Naive thymus-derived CD8-positive, alpha-beta T cell (primary cell): ENCODE measurements at places on chromosomes 16 and 17. TPM values are rescaled to one million over a fixed set of nuclear protein-coding genes. Genes with fewer than 3 reads are reported as not detected.

- H3K36me3 ChIP-seq, result no peaks in the 10 kb centered on the region
- peak within 1 kb of the TSS; percentile 84 for H3K4me3 ChIP-seq
- no peak within 1 kb of the TSS for H3K27ac ChIP-seq
- DNase-seq, result peak; percentile 71
Observed at GRCh38 chr17:7294614-7295153, at the start of gene YBX2. Gene YBX2 (minus strand): TSS chr17:7294639. CDS start chr17:7294500, 139 bp downstream.

- no peaks in the 10 kb centered on the region for H3K36me3 ChIP-seq
- H3K27me3 ChIP-seq, result no peaks in the 10 kb centered on the region
- H3K4me3 ChIP-seq, result no peak overlapping the region
- peak; percentile 28 for DNase-seq
- H3K4me1 ChIP-seq, result peaks cover 18% of the 10 kb centered on the region
- H3K27ac ChIP-seq, result no peak overlapping the region
Observed at GRCh38 chr16:53822936-53823529, 119.1 kb downstream of the FTO start.

The IGF2BP1 gene
- not detected for polyA plus RNA-seq

GRCh38 chr17:17487998-17488397, 8.2 kb downstream of the RASD1 start:
- peak overlapping the region; percentile 71 for H3K27ac ChIP-seq
- H3K4me1 ChIP-seq, result peaks cover 26% of the 10 kb centered on the region
- DNase-seq, result no peak

The CRISPLD2 gene
- 0.24 TPM for polyA plus RNA-seq

GRCh38 chr17:47776330-47777197, 43.5 kb downstream of the TBX21 start:
- peaks cover 10% of the 10 kb centered on the region for H3K36me3 ChIP-seq
- peak; percentile 15 for DNase-seq
- no peak overlapping the region for H3K27ac ChIP-seq

GRCh38 chr17:8154608-8155155, 2.5 kb upstream of the PER1 start:
- H3K27ac ChIP-seq, result no peak overlapping the region
- no peak for DNase-seq
- H3K27me3 ChIP-seq, result no peaks in the 10 kb centered on the region
- H3K36me3 ChIP-seq, result peaks cover 4% of the 10 kb centered on the region

DNA sequence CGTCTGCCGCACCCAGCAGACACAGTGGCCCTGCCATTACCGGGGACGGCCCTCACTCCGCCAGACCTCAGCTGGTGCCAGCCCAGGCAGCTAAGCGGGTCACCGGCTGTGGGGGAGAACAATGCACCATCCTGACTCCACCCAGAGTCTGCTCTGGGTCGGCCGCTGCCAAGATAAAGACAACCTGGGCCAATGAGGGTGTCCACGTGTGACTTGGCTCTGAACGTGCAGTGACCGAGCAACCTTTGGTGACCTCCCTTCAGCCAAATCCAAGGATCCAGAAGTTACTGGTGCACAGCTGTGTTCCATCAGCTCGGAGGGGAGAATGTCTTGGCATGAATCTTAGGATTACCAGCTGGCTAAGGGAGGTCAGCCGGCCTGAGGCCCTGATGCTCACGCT, 155.9 kb downstream of the NTN1 start:
- H3K27me3 ChIP-seq, result no peaks in the 10 kb centered on the region
- H3K36me3 ChIP-seq, result no peaks in the 10 kb centered on the region
- no peak overlapping the region for H3K4me3 ChIP-seq
- no peaks in the 10 kb centered on the region for H3K4me1 ChIP-seq

The SMIM22 gene
- polyA plus RNA-seq, result not detected

The TK2 gene
- polyA plus RNA-seq, result 2.5 TPM

The CCL8 gene
- not detected for polyA plus RNA-seq

GRCh38 chr16:55506083-55506482, 2.8 kb upstream of the LPCAT2 start:
- no peak for DNase-seq
- H3K36me3 ChIP-seq, result peaks cover 6% of the 10 kb centered on the region
- H3K27me3 ChIP-seq, result peaks cover 34% of the 10 kb centered on the region
- no peak overlapping the region for H3K27ac ChIP-seq
- H3K4me1 ChIP-seq, result peaks cover 9% of the 10 kb centered on the region

DNA sequence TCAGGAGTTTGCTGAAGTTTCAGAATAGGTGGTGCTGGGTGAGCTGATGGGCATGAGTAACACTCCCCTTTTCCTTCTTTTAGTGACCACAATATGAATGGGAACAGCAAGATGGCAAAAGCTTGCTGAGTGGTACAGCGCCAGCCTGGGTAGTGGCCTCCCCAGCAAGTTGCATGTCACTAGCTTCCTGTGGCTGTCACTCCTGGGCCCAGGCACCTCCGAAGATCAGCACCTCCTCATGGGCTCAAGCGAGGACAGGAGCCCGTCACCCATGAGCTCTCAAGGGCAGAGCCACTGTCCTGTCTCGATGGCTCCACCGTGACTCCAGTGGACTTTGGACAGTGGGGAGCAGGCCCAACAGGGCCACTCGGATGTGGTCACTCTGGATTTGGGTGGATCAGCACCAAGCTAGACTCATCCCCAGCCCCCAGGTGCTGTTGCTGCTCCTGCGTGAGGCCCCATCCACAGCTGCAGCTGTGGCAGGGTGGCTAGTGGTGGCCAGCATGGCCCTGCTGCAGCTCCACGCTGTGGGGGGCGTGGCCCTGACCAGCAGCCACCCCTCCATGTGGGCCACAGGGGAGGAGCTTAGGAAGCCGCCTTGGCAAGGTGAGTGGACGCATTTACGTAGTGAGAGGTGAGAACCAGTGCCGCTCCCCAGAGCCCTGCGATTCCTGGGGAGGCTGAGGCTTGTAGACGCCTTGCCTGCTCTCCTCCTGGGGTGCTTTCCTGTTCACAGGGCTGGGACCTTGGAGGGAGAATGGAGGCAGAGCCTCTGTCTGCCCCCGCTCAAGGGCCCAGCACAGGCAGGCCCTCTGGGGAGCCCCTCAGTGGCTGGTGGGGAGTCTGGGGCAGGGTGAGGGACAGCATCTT, 13.6 kb upstream of the DNASE1 start:
- H3K27ac ChIP-seq, result no peak overlapping the region
- H3K36me3 ChIP-seq, result peaks cover 5% of the 10 kb centered on the region
- H3K4me3 ChIP-seq, result no peak overlapping the region
- DNase-seq, result no peak
- no peaks in the 10 kb centered on the region for H3K27me3 ChIP-seq

The KRTAP4-12 gene
- not detected for polyA plus RNA-seq

DNA sequence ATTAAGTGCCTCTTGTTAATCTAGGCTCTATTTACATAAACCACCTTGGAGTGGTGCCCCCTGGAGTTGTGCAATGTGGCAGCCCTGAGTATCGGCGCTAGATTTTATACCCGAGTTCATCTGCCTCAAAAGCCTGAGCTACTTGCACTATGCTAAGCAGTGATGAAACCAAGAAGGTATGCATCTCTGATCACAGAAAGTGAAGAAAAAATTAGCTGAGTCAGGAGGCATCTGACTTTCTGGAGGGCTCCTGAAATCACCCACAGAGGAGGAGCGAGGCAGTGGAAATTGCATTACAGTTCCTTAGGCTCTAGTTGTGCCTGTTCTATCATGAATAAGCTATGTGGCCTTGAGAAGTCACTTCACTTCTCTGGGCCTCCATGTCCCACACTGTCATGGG, 80.3 kb upstream of the PSMD7 start:
- H3K27me3 ChIP-seq, result peaks cover 6% of the 10 kb centered on the region
- H3K36me3 ChIP-seq, result no peaks in the 10 kb centered on the region
- no peak for DNase-seq
- no peaks in the 10 kb centered on the region for H3K4me1 ChIP-seq

- no peaks in the 10 kb centered on the region for H3K27me3 ChIP-seq
- H3K27ac ChIP-seq, result peak overlapping the region; percentile 6
- DNase-seq, result no peak
Observed at GRCh38 chr16:70576431-70577255, 53.0 kb downstream of the SF3B3 start.

GRCh38 chr16:49467540-49468372, 94.2 kb downstream of the C16orf78 start:
- H3K27ac ChIP-seq, result no peak overlapping the region
- H3K36me3 ChIP-seq, result no peaks in the 10 kb centered on the region
- no peak overlapping the region for H3K4me3 ChIP-seq
- H3K27me3 ChIP-seq, result peaks cover 2% of the 10 kb centered on the region

The BAIAP3 gene
- polyA plus RNA-seq, result 1.5 TPM

The SSH2 gene
- 32.6 TPM for polyA plus RNA-seq

GRCh38 chr16:22787466-22788192, 26.3 kb upstream of the HS3ST2 start:
- H3K27me3 ChIP-seq, result peaks cover 7% of the 10 kb centered on the region
- H3K4me1 ChIP-seq, result peaks cover 5% of the 10 kb centered on the region
- H3K27ac ChIP-seq, result no peak overlapping the region
- no peak overlapping the region for H3K4me3 ChIP-seq
- no peak for DNase-seq
- no peaks in the 10 kb centered on the region for H3K36me3 ChIP-seq

DNA sequence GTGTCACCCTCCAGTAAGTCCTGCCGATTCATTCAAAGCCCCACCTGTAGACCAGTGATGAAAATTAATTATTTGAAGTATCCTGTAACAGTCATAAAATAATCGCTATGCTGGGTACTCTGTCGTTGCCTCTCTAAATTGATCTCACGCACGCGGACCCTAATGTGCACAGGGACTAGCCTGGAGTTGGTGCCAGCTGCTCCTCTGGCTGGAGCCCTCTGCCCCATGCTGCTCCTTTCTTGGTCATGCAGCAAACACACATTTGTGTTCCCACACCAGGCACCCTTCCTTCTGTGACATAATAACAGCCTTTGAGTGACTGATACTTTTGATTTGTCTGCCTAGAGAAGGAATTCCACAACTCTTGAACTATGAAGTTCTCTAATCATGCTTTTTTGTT, 16.0 kb downstream of the RAB11FIP3 start:
- H3K27me3 ChIP-seq, result no peaks in the 10 kb centered on the region
- H3K4me1 ChIP-seq, result peaks cover 3% of the 10 kb centered on the region
- H3K4me3 ChIP-seq, result no peak overlapping the region
- DNase-seq, result no peak
- no peaks in the 10 kb centered on the region for H3K36me3 ChIP-seq

The TBC1D3C gene
- not detected for polyA plus RNA-seq

DNA sequence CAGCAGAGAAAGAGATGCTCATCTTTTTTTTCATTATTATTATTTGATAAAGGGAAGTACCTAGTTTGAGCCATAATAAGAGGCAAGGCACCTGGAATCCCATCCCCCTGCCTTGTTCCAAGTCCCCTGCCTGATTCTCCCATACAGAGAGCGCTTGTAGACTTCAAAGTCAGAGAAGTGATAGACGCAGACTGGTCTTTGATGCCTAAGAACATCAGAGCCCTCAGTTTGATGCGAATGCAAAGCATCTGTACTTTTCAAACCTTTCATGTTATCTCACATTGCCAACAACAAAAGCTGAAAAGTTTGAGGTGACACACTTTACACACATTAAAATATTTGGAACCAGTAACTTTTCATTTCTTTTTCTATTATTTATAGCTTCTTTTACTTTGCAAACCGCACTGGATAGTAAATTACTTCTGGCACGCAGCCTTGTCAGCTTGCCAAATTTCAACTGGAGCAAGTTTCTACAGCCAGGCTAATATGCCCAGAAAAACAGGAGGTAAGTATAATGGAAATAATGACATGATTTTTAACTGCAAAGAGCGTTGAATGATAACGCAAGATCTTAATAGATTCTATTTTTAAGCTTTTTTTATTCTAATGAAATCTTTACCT, 5.9 kb upstream of the UTP6 start:
- no peak overlapping the region for H3K4me3 ChIP-seq
- peaks cover 6% of the 10 kb centered on the region for H3K4me1 ChIP-seq
- no peaks in the 10 kb centered on the region for H3K36me3 ChIP-seq
- no peak overlapping the region for H3K27ac ChIP-seq
- DNase-seq, result no peak
- H3K27me3 ChIP-seq, result peaks cover 8% of the 10 kb centered on the region

The TTC19 gene
- polyA plus RNA-seq, result 39.6 TPM

DNA sequence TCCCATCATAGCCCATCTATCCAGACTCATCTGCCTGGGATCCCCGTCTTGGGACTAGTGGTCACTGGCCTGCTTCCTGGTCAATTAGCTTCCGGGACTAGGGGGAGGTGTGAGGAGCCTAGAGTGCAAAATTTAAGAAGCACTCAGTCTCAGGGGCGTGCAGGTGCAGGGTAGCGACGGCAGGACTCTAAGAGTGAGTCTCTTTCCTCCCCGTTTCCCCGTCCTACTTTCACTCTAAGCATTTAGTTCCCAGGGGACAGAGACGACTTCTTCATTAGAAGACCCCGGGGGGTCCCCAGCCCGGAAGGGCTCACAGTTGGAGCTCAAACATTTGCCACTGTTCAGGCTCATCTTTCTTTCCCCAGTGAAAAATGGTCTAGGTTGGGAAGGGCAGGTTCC, 677 bp upstream of the ZNHIT3 start:
- H3K4me3 ChIP-seq, result peak overlapping the region; percentile 99
- no peak for DNase-seq
- H3K36me3 ChIP-seq, result peaks cover 4% of the 10 kb centered on the region
- peaks cover 15% of the 10 kb centered on the region for H3K27me3 ChIP-seq
- H3K4me1 ChIP-seq, result peaks cover 58% of the 10 kb centered on the region

DNA sequence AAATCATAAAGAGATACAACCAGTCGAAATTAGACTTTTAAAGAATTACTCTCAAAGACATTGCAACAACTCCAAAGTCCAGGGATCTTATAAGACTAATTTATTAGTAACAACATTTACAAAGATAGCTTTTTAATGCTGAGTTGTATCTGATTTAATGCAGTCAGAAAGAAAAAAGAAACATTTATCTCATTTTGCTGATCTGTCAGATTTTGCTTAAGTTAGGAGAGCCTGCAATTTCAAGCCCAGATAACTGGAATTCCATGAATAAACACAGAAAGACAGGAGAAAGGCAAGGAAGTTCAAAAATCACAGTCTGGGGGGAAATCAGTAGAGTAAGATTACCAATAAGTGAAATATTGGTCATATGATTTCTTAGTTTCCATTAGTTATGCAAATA, 22.9 kb downstream of the SLFN11 start:
- H3K27me3 ChIP-seq, result no peaks in the 10 kb centered on the region
- no peak for DNase-seq
- H3K36me3 ChIP-seq, result peaks cover 26% of the 10 kb centered on the region
- no peak overlapping the region for H3K4me3 ChIP-seq
- peak overlapping the region; percentile 2 for H3K27ac ChIP-seq
- H3K4me1 ChIP-seq, result peaks cover 21% of the 10 kb centered on the region

- no peaks in the 10 kb centered on the region for H3K36me3 ChIP-seq
- no peak overlapping the region for H3K27ac ChIP-seq
- no peaks in the 10 kb centered on the region for H3K27me3 ChIP-seq
- no peak overlapping the region for H3K4me3 ChIP-seq
- DNase-seq, result no peak
Observed at GRCh38 chr16:68722119-68723024, 14.7 kb upstream of the CDH1 start.

GRCh38 chr17:77282524-77283515, 142.1 kb downstream of the SEC14L1 start:
- no peaks in the 10 kb centered on the region for H3K36me3 ChIP-seq
- no peaks in the 10 kb centered on the region for H3K27me3 ChIP-seq
- peaks cover 9% of the 10 kb centered on the region for H3K4me1 ChIP-seq
- H3K4me3 ChIP-seq, result peak overlapping the region; percentile 67
- H3K27ac ChIP-seq, result no peak overlapping the region
